ENCODE measurements at places on chromosomes 12 and 14. TPM values are rescaled to one million over a fixed set of nuclear protein-coding genes. Genes with fewer than 3 reads are reported as not detected.

PPP1CC gene
- 58.0 TPM for polyA plus RNA-seq

DNA sequence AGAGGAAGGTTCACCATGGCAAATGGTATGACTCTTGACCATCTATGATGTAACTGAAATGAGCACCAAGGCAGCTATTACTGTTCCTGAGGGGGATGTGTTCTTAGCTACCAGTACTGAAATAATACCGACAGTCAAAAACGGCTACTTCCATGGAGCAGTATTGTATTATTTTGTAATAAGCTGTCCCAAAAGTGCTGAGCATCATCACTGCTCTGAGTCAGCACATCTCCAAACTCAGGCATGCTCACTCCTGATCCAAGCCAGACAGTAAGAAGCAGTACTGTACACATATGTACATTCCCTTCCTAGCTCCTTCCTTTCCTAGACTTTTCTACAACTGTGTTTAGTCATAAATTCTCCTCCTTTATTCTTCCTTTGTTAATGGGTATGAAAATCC is 8.6 kb downstream of the VTI1B start:
- no peaks in the 10 kb centered on the region for H3K36me3 ChIP-seq
- no peak for DNase-seq
- no peaks in the 10 kb centered on the region for H3K27me3 ChIP-seq
- H3K4me3 ChIP-seq = no peak overlapping the region
- no peaks in the 10 kb centered on the region for H3K4me1 ChIP-seq

DNA sequence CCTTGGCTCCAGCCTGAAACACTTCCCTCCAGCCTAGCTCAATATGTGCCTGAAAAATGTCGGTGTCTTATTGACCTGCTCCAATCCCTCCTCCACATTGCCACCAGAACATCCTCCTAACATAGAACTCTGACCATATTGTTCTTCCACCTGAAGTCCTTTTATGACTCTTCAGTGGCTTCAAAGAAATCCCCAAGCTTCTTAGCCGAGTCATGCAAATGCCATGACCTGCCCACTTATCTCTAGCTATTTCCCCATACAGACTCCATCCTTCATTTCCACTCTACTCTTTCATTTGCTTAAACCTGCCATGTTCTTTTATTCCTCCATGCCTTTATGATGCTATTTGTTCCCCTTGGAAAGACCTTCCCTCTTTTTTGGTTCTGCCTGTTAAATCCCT is 568.6 kb downstream of the ETNK1 start:
- no peak for DNase-seq
- H3K4me1 ChIP-seq = no peaks in the 10 kb centered on the region
- H3K4me3 ChIP-seq = no peak overlapping the region
- H3K27ac ChIP-seq = no peak overlapping the region

MSI1 gene
- 8.8 TPM for polyA plus RNA-seq

INTS13 gene
- polyA plus RNA-seq = 67.9 TPM

SIX4 gene
- polyA plus RNA-seq = 0.40 TPM

SOAT2 gene
- 0.34 TPM for polyA plus RNA-seq

GRCh38 chr14:87489196-87489819 is 503.7 kb downstream of the GALC start:
- H3K4me1 ChIP-seq = no peaks in the 10 kb centered on the region
- no peak overlapping the region for H3K27ac ChIP-seq
- H3K36me3 ChIP-seq = no peaks in the 10 kb centered on the region
- no peak for DNase-seq
- no peak overlapping the region for H3K4me3 ChIP-seq
- H3K27me3 ChIP-seq = no peaks in the 10 kb centered on the region

TMPRSS12 gene
- not detected for polyA plus RNA-seq

DNA sequence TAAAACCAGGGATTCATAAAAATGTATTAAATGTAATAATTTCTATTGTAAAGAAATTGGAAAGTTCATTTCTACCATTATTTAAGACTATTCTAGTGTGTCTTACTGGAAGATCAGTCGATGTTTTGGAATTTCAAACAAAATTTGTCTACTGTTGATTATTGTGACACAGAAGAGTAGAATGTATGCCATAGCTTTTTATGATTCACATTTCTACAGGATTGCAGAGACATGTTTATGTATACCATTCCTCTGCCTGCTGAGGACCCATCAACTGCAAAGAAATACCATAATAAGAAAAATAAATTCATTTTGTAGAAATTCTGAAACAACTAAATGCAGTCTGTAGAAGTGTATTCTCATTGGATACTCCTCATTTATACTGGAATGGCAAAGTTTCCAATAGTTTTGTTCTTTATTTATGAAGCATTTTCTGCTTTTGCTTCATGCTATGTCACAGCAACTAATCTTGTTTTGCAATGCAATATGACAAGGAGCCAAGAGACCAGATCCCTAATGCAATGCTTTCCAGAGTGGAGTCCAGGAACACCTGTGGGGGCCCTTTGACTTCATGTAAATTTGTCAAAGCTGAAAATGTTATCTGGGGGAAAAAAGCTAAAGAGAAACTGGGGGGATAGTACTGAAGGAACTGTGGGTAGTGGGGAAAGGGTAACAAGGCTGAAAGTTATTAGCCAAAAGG is 172.9 kb upstream of the LRIG3 start:
- no peak for DNase-seq
- H3K36me3 ChIP-seq = no peaks in the 10 kb centered on the region
- no peak overlapping the region for H3K4me3 ChIP-seq
- H3K27me3 ChIP-seq = no peaks in the 10 kb centered on the region

DNA sequence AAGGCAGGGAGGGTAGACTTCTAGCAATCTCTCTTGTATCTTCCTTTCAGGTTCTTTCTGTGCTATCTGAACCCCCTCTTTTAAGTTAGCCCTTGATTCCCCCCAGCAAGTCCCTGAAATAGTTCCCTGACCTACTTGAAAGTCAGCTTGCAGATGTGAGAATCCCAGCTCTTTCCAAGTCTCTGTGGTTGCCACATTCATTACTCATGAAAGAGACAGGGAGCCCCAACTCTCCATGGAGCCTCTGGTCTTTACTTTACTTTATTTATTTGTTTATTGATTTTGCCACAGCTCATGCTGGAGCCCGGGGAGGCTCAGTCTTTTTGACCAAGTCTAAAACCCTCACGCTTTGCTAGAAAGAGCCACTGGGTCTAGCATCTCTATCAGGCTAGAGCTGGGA is 193.6 kb upstream of the FAR2 start:
- no peaks in the 10 kb centered on the region for H3K27me3 ChIP-seq
- DNase-seq = no peak
- no peak overlapping the region for H3K4me3 ChIP-seq
- H3K27ac ChIP-seq = no peak overlapping the region
- H3K4me1 ChIP-seq = no peaks in the 10 kb centered on the region
- no peaks in the 10 kb centered on the region for H3K36me3 ChIP-seq

DNA sequence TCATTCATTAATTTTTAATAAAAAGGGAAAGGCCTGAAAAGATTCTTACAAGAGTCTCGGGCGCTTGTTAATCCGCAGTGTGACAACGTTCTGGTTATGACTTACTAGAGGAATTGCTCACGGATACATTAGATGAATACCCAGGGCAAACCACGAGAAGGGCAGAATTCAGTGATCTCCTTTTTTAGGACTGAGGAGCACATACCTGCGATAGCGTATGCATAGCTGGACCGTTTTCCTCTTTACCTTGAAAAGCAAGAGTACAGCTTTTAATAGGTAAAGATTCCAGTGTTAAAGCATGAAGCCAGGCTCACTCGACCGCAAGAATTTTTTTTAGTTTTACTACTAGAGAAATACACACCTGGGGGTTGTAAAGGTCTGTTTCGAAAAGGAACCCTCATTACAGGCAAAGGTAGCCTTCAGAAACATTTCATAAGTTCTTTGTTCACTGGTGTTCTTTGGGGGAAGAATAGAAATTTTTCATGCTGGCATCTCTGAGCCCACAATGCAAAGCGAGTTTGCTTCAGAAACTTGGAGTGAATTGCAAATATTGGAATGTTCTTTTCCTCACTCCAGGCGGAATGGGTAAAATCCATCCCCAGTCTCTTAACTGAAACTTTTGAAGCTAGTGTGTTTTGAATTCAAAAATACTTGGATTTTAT is 953 bp downstream of the MAPK1IP1L start:
- H3K27ac ChIP-seq = peak overlapping the region; percentile 100
- H3K4me1 ChIP-seq = no peaks in the 10 kb centered on the region
- no peak for DNase-seq
- H3K4me3 ChIP-seq = peak overlapping the region; percentile 87
- H3K27me3 ChIP-seq = no peaks in the 10 kb centered on the region

GRCh38 chr12:83827860-83828259 is 1084.7 kb downstream of the SLC6A15 start:
- peaks cover 14% of the 10 kb centered on the region for H3K4me1 ChIP-seq
- peak overlapping the region; percentile 45 for H3K27ac ChIP-seq
- H3K36me3 ChIP-seq = no peaks in the 10 kb centered on the region
- no peak overlapping the region for H3K4me3 ChIP-seq
- DNase-seq = peak; percentile 76
- H3K27me3 ChIP-seq = no peaks in the 10 kb centered on the region

GRCh38 chr12:57031138-57031725 is 14.9 kb upstream of the TAC3 start:
- DNase-seq = no peak
- H3K4me1 ChIP-seq = no peaks in the 10 kb centered on the region
- no peaks in the 10 kb centered on the region for H3K27me3 ChIP-seq
- no peaks in the 10 kb centered on the region for H3K36me3 ChIP-seq

DNA sequence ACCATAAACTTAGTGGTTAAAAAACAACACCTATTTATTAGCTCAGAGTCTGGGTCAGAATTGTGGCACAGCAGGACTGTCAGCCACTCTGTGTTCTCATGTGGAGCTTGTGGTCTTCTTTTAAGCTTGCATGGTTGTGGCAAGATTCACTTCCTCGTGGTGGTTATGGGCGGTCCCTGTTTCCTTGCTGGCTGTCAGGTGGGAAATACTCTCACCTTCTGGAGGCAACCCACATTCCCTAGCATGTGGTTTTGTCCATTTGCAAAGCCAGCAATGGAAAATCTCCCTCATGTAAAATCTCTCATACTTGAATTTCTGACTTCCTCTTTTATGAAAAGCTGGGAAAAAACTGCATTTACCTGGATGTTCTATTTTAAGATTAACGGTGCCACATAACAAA is 229.8 kb downstream of the ALX1 start:
- H3K4me1 ChIP-seq = no peaks in the 10 kb centered on the region
- H3K27me3 ChIP-seq = no peaks in the 10 kb centered on the region
- no peak for DNase-seq
- no peaks in the 10 kb centered on the region for H3K36me3 ChIP-seq
- no peak overlapping the region for H3K4me3 ChIP-seq

MYO1H gene
- 0.08 TPM for polyA plus RNA-seq

DNA sequence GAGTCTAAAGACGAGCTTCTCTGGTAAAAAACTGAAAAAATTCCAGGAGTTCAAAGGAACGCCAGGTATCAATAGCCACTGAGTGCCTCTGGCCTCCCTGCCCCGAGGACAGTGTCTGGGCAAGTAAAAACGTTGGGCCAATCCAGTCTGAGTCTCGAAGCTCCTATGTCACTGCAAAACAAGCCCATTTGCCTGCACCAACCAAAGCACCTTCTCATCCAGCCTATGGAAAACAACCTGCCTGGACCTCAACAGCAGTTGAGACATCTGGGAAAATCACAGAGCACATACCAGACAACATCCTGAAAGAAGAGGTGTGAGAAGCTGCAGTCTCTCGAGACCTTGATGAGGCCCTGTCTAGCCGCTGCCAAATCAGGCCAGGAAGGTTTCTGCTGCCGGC is 56.6 kb downstream of the RNF34 start:
- no peaks in the 10 kb centered on the region for H3K36me3 ChIP-seq
- H3K27me3 ChIP-seq = no peaks in the 10 kb centered on the region
- no peak for DNase-seq
- no peak overlapping the region for H3K4me3 ChIP-seq
- no peak overlapping the region for H3K27ac ChIP-seq

CDCA4 gene
- polyA plus RNA-seq = 4.9 TPM

ESPL1 gene
- 0.81 TPM for polyA plus RNA-seq

DNA sequence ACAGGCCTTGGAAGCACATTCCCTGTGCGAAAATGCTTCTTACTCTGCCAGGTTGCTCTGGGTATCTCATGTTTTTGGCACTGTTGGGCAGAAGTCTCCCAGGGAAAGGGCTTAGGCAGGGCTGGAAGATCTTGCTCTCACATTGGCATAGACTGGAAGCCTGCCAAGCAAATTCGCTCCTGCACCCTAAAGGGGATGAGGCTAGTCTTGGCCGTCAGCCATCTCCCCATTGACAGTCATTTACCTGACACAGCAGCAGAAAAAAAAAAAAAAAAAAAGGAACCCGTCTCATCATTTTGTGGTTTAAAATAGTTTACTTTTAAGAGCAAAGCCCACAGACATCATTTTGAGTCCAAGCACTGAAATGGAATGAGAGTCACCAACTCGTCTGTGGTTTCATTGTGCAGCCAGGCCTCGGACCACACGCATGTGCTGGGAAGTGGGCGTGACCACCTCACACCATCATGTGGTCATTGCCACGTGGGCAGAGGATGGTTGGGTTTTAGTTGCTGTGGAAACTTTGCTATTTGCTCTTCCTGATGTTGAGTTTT is 84.8 kb downstream of the NRXN3 start:
- no peaks in the 10 kb centered on the region for H3K36me3 ChIP-seq
- no peak overlapping the region for H3K4me3 ChIP-seq
- no peak overlapping the region for H3K27ac ChIP-seq
- DNase-seq = no peak
- H3K27me3 ChIP-seq = no peaks in the 10 kb centered on the region
- H3K4me1 ChIP-seq = no peaks in the 10 kb centered on the region

CABP1 gene
- 2.9 TPM for polyA plus RNA-seq

SMCO3 gene
- polyA plus RNA-seq = not detected

All from adrenal gland (tissue), 19 donors.